ENCODE measurements at places on chromosomes 5 and 9.

GRCh38 chr5:78675956-78676730, 27.6 kb upstream of the LHFPL2 start:
- DNase-seq, result no peak

- DNase-seq, result no peak
Measured at GRCh38 chr9:2338777-2339365, 282.7 kb upstream of the VLDLR start.

DNA sequence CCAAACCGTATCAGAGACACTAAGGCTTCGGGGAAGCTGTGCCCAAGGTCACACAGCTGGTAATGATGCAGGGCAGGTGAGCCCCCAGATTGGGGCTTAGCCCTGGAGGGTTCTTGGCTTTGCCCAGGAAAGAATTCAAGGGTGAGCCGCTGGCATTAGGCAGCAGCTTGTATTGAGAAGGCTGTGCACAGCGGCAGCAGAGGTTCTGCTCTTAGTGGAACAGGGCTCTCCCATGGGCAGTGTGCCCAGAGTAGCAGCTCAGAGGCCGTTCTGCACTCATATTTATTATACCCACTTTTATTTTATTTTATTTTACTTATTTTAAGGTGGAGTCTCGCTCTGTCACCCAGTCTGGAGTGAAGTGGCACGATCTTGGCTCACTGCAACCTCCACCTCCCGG, 85.8 kb upstream of the IER5L start:
- DNase-seq, result no peak

GRCh38 chr9:123472862-123473614, 117.0 kb downstream of the CRB2 start:
- DNase-seq, result no peak

GRCh38 chr9:127971357-127972235, 9.2 kb downstream of the EEIG1 start:
- no peak for DNase-seq

- DNase-seq, result no peak
Measured at GRCh38 chr5:72634444-72634843, 127.2 kb upstream of the ZNF366 start.

Measured in PC-9 (cell line).